ENCODE measurements at places on chromosomes 7 and 10. TPM values are rescaled to one million over a fixed set of nuclear protein-coding genes. Genes with fewer than 3 reads are reported as not detected.

Gene MYH16
- total RNA-seq = 0.88 TPM

Gene ELMO1
- 2.8 TPM for total RNA-seq

Gene ANKRD61
- 0.50 TPM for total RNA-seq

Gene CYP2C18
- total RNA-seq = 0.08 TPM

Gene SLIT1
- total RNA-seq = 0.03 TPM

Gene WNT8B
- 0.07 TPM for total RNA-seq

Gene CELF2
- total RNA-seq = 0.10 TPM

Gene TMEM236
- total RNA-seq = 0.08 TPM

Gene PIP
- not detected for total RNA-seq

Gene EBF3
- 0.15 TPM for total RNA-seq

Gene PHKG1
- 0.63 TPM for total RNA-seq

Gene FIS1
- 139 TPM for total RNA-seq

Gene PSD
- total RNA-seq = 0.72 TPM

Gene AKR1C2
- 3,442 TPM for total RNA-seq

Gene CYP17A1
- total RNA-seq = not detected
